ENCODE measurements at places on chromosomes 2 and 18. TPM values are rescaled to one million over a fixed set of nuclear protein-coding genes. Genes with fewer than 3 reads are reported as not detected.

GKN1 gene
- total RNA-seq: not detected

SEMA4C gene
- 18.6 TPM for total RNA-seq

ANKRD44 gene
- 7.9 TPM for total RNA-seq

GRCh38 chr2:234919711-234920110 is 32.1 kb upstream of the SH3BP4 start:
- no peak for DNase-seq

GRCh38 chr2:150296770-150297546 is 190.5 kb downstream of the RND3 start:
- DNase-seq: no peak

DNA sequence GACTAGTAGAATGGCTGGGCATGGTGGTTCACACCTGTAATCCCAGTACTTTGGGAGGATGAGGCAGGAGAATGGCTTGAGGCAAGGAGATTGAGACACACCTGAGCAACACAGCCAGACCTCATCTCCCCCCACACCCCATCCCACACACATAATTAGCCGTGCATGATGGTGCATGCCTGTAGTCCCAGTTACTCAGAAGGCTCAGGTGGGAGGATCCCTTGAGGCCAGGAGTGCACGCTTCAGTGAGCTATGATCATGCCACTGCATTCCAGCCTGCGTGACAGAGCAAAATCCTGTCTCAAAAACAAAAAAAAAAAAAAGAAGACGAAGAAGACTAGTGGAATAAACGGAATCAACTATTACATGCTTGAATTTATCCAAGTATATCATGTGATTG is 150.0 kb downstream of the STK39 start:
- DNase-seq: no peak

DNA sequence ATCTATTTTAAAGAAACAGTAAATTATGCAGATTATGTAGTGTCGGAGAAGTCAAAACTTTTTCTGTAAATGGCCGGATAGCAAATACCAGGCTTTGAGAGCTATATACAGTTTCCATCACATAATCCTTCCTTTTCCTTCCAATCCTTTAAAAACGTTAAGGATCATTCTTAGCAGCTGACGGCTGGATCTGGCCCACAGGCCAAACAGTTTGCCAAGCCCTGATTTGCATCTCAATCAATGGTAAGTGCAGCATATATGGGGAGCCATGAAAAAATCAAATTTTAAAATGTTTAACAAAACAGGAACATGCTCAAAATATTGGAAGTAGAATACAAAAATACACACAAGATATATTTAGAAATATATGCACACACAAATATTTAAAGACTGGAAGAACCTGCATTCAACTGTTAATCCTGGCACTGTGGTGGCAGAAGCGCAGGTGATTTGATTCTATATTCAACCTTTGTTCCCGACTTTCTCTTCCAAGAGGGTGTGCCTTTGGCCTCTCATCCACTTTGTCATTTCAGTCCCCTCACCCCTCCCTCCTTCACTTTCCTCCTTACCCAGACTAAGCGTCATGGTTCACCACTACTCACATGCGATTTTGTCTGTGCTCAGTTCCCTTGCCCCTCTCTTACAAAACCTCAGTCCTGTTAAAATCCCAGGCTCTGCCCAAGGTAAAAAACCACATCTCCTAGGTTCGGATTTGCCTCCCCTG is 27.3 kb downstream of the NDUFA10 start:
- no peak for DNase-seq
